ENCODE measurements at places on chromosomes 6 and 20.

GRCh38 chr20:10672624-10673127 is 1.1 kb downstream of the JAG1 start:
- peak; percentile 10 for DNase-seq

DNA sequence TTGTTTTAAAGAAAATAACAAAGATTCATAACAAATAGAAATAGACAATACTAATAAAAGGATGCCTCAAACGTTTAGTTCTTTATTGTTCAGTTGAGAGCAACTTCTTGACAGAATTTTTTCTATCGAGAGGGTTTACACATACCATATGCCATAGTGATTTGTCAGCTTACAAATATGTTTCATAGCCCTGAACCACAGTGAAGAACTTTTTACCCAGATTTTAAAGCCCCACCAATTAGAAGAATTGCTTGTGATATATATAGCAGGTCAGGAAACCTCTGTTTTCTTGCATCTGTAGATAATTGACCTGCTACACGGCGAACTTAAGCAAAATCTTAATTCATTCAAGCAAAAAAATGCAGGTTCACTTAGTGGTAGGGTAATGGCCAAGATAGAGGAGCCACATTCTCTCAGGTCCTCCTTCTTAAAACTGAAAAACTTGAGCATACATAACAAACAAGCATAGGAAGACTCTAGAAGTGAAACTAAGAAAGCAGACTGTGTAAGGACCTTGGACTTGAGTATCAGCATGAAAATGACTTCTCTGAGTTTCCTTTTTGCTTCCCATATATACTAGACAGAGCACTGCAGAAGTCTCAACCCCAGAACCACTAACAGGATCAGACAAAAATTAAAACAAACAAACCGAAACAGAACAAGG is 39.5 kb downstream of the CRISP1 start:
- DNase-seq = no peak

- DNase-seq = no peak
These were observed 26.0 kb upstream of the CCND3 start for GRCh38 chr6:41967312-41968287.

- no peak for DNase-seq
These were observed 67.5 kb downstream of the THEMIS start for GRCh38 chr6:127833336-127833735.

- no peak for DNase-seq
These were observed 81.1 kb upstream of the AGPAT4 start for GRCh38 chr6:161354956-161355355.

DNA sequence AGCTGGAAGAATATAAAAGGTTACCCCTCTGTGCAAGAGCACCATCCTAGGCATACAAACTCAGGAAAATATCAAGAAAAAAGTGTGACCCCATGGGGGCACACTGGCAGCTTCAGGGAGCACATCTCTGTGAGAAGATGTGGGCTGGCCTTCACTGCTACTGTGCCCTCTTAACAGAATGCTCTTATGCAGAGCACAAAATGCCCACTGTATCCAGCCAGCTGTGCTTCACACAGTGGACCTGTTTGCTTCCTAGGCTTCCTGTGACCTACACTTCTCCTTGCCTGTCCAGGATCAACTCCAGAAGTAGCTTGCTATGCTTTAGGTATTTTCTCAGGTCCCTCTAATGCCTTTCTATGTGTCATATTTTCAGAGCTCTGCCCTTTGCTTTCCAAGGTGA is 380.2 kb upstream of the MMS22L start:
- no peak for DNase-seq

- DNase-seq = no peak
These were observed 71.1 kb downstream of the FIG4 start for GRCh38 chr6:109762166-109762565.

DNA sequence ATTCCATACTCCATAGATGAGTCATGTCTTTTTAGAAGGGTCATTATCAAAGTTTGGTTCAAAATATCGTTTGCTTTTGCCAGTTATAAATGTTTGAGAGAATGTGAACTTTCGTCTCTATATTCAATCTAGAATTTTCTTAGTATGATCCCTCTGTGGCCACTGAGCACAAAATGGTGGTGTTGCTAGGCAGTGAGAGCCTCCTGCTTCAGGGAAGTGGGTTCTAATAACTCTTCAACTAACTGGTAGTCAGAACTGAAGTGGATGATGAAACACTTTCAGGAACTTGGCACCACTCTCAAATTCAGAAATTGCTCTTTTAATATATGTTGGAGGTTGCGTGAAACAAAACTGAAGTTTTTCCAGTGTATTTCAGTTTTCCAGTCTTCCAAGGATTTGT is 125.0 kb upstream of the DOK5 start:
- no peak for DNase-seq

DNA sequence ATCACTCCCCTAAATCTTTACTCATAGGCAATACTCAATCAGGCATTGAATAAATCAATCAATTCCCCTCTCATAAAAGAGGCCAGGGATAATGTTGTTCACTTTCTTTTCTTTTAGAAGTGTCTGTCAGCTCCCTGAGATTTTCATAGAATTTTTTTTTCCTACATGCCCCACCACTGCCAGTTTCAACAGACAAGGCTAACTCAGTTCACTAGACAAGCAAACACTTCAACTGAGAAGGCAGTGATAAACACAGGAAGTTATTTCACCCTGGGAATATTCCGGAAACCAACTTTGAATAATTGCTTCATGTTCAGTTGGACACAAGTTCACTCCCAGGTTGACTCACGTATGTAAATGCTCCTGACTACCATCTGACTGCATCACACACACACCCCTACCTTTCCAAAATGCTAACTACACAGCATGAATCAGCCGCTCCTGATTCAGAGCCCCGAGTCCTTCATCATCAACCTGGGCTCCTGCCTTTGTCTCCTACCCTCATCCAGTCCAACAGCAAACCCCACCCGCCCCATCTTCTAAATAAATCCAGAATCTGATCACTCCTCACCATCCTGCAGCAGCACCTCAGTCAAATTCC is 143.9 kb downstream of the BCAS1 start:
- no peak for DNase-seq

DNA sequence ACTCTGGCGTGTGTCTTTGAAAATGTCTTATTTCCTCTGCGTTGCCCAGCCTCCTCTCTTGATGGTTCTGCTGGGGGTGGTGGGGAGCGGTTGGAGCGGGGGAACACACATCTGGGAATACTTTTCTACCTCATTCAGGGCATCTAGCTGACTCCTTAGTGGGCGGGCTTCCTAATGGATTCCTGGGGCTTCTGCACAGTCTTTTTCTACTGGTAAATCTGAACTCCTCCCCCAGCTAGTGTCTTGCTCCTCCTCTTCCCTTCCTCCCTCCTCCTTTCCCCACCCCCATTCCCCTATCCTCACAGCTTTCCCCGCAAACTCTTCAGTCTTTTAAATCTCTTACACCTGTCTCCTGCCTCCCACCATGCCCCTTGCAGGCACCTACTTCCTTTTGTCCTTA is 74.4 kb downstream of the PRL start:
- no peak for DNase-seq

DNA sequence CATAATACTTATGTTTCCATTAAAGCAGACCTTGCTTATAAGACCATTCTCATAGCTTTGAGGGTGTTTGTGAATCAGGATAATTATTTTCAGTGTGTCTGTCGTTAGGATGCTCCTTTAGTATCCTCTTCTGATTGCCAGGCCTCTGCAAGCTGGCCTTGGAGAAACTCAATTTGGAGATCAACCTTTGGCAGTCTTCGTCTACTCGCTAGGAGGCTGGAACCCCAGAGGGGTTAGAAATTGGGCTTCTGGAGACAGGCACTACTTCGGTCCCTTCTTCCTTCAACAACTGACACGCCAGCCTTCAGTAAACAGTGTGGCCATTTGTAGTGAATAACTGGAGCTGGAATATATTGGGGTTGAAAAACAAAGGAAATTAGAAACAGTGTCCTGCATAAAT is 100.8 kb upstream of the CITED2 start:
- no peak for DNase-seq

DNA sequence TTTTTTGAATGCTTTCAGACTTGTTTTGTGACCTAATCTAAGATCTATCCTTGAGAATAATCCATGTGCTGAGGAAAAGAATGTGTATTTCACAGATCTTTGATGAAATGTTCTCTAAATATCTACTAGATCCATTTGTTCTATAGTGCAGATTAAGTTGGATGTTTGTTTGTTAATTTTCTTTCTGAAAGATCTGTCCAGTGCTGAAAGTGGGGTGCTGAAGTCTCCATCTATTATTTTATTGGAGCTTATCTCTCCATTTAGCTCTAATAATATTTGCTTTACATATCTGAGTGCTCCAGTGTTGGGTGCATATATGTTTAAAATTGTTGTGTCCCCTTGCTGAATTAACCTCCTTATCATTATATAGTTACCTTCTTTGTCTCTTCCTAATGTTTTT is 303.6 kb downstream of the HTR1B start:
- DNase-seq = no peak

- no peak for DNase-seq
These were observed 20.8 kb downstream of the ZDHHC14 start for GRCh38 chr6:157401734-157402338.

GRCh38 chr20:47493175-47493962 is 8.3 kb upstream of the NCOA3 start:
- peak; percentile 98 for DNase-seq

DNA sequence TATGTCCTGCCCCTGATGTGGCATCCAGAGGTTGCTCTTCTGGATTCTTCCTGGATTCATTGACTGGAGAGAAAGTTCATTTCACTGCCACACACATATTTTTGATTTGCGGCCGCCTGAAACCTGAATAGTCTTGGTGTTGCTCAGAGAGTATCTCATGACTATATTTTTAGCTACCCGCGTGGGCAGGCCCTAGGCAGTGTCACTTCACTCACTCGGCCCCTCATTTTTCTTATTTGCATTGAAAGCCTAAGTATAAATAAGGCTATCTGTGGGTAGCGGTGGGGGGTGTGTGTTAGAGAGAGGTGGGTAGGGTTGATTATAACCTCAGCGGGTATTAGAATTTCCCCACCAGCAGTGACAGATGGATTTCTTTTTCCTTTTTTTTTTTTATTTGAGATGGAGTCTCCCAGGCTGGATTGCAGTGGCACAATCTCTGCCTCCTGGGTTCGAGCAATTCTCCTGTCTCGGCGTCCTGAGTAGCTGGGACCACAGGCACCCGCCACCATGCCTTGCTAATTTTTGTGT is 113.5 kb downstream of the JARID2 start:
- no peak for DNase-seq

- no peak for DNase-seq
These were observed 21.5 kb upstream of the MRPS18A start for GRCh38 chr6:43708860-43709653.

GRCh38 chr6:8478418-8478817 is 43.1 kb upstream of the SLC35B3 start:
- DNase-seq = no peak

GRCh38 chr20:24406750-24407149 is 62.7 kb upstream of the SYNDIG1 start:
- DNase-seq = no peak

- DNase-seq = peak; percentile 93
These were observed 16.8 kb downstream of the SCML4 start for GRCh38 chr6:107807196-107807811.

DNA sequence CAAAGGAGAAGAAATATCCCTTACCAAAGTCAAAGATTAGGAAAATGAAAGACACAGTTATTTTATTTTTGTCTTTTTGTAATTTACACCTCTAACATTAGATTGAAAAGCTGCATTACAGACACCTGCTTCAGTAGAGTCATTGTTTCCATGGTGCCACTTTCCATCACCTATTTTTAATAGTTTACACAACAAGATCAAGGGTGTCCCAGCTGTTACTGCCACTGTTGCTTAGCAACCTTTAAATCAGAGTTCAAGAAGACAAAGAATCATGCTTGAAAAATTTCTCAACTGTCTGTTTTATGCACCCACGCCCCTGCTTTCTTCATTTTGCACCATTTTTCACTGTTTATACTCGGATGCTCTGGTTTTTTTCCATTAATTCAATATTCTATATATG is 668.2 kb upstream of the GJE1 start:
- no peak for DNase-seq

DNA sequence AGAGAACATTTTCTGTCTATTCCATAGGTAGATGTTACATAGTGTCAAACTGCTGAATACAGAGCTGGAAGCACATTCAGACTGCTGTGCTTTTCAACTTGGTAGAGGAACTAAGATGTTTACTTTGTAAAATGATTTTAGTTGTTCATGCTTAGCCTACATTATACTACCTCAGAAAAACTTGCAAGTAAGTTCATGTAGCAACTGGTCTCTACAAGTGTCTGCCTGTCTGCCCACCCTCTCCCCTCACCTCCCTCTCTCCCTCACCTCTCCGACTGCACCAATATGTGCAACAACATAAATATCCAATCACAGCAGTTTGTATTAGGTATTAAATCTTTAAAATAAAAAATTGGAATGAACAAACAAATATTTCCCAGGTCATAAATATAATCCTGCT is 25.3 kb downstream of the ELOVL4 start:
- DNase-seq = no peak

- no peak for DNase-seq
These were observed 53.0 kb downstream of the GNAS-AS1 start for GRCh38 chr20:58797371-58798338.

- no peak for DNase-seq
These were observed 108.4 kb upstream of the PTPN1 start for GRCh38 chr20:50401587-50402418.

DNA sequence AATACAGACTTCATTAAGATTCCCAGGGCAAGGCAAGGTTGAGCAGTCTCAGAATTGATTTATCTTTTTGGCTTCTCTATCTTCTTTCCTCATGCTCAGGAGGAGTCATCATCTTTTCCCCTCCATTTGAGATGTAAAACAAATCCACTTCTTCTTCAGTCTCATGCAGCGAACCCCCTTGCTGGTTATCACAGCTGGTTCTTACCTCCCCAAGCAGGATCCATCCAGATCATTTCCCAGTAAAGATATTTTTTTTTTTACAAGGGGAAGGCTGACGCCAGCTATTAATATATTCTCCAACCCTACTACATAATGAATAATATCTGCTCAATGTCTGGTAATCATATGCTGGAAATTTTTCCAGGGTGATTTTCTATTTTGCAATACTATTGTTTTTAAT is 508.9 kb upstream of the NOX3 start:
- DNase-seq = no peak

DNA sequence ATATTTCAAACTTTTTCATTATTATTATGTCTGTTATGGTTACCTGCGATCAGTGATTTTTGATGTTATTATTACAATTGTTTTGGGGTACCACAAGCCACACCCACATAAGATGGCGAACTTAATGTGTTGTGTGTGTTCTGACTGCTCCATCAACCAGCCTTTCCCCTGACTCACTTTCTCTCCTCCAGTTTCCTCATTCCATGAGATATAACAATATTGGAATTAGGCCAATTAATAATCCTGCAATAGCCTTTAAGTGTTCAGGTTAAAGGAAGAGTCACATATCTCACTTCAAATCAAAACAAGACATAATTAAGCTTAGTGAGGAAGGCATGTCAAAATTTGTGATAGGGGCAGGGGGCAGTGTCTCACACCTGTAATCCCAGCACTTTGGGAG is 16.3 kb upstream of the POPDC3 start:
- no peak for DNase-seq

- peak; percentile 76 for DNase-seq
These were observed 53.5 kb upstream of the BTN3A2 start for GRCh38 chr6:26311385-26312095.
